Naive thymus-derived CD8-positive, alpha-beta T cell (primary cell): ENCODE measurements at places on chromosomes 7 and 10.

DNA sequence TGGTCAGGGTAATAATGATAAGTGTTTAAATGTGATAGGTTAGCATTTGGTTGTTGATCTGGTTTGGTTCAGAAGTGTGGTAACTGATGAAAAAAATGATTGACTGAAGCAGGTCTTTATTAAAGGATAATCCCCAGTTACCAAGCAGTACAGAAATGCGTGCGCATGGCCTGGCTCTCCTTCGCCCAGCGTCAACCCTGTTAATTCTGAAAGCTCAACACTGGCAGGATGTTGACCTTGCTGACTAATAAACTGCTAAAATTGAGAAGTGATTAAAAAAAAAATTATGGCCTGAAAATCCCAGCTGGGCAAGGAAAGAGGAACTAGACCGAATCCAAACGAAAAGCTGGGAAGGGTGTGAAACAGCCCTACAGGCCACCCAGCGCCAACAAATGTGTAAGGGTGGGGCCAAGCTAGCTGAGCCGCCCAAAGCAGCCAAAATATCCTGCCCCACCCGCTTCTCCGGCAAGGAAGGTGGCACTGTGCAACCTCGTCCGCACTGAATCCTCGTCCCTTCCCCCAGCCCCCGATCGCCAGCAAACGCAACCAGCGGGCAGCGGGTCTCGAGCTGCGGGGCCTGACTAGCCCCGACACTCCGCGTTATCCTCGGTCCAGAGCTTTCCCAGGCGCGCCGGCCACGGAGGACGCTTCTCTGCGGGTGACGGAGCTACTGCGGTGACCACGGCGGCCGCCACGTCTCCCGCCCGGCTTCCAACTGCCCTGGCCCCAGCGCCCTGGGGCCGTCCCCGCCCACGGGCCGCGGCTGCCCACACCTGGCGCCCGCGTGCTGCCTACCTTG, 561 bp downstream of the SHTN1 start:
- no peak for DNase-seq

DNA sequence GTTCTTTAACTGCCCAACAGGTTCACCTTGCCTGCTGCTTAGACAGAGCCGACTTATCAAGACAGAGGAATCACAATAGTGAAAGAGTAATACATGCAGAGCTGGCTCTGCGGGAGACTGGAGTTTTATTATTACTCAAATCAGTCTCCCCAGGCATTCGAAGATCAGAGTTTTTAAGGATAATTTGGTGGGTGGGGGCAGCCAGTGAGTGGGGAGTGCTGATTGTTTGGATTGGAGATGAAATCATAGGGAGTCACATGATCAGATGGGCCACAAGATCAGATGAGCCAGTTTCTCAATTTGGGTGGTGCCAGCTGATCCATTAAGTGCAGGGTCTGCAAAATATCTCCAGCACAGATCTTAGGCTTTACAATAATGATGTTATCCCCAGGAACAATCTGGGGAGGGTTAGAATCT, 131.3 kb downstream of the AKR1D1 start:
- DNase-seq, result no peak

GRCh38 chr7:140334341-140335057, 63.8 kb downstream of the SLC37A3 start:
- no peak for DNase-seq

GRCh38 chr10:124027651-124028050, 65.7 kb downstream of the CHST15 start:
- DNase-seq, result no peak

DNA sequence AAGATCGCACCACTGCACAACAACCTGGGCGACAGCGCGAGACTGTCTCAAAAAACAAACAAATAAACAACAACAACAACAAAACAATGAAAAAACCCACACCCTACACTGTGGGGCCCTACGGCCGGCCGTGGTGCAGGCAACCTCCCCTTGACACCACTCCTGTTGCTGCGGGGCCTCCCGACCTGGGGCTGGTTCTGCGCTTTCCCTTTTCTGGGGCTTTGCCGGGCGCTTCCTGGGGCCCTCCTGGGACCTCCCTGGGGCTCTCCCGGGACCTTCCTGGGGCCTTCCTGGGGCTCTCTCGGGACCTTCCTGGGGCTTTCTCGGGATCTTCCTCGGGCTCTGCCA, 46.6 kb downstream of the INSIG1 start:
- no peak for DNase-seq

DNA sequence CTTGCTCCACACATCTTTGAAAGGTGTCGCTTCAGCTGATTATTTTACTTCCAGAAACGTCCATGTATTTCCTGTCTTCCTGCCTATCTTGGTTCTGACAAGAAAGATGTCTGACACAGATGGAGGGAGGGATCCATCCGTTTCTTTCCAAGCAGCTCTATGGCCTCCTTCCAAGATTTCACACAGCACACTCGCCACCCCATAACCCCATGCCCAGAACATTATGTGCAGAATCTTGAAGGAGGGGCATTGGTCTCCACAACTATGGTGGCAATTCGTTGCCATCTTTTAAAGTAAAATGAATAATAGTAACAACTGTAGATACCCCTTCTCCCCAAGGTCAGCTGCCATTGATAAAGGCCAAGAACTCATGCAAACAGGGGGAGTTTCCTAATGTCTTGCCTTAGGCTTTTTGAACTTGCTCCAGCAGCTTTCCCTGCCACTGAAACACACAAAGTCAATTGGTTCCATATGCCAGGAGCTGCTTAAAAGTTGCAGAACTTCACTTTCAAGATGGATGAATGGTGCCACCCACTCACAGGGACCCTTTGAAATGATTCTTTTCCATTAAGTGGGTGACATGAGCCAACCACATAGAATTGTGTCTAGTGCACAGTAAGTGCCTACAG, 60.0 kb downstream of the VSTM4 start:
- DNase-seq, result no peak

DNA sequence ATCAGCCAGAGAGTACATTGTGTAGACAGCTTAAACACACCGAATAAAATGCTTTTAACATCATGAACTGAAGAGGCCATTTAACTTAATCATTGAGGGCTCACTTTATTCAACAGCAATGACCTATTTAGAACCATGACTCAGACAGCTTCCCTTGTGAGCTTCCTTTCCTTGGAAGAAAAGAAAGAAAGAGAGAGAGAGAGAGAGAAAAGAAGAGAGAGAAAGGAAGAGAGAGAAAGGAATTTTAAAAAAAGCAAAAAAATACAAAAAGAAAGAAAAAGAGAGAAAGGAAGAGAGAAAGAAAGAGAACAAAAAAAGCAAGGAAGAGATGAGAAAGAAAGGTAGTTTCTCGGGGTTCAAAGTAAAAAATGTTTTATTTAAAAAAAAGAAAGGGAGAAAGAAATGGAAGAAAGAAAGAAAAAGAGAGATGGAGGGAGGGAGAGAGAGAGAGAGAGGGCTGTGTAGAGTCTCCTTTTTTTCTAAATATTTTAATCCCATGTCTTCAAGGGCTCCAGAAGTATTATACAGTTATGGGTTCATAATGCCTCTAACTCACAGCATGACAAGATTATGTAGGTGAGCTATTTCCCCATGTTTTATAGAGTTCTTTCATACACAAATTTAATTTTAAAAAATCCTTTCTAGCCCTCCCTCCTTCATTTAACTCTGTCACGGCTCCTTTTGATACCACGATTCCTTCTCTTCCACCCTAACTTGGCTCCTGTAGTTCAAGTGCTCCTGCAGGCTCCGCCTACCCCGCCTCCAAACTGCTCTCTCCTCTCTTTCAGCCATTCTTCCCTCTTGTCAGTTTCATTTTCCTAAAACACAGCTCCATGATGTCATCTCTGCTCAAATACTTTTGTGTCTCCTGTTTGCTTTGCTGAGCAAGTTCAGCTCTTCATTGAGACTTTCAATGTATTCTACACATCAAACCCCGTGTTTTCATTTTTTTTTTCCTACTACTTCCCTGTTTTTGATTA, 85.5 kb downstream of the PRTFDC1 start:
- no peak for DNase-seq

DNA sequence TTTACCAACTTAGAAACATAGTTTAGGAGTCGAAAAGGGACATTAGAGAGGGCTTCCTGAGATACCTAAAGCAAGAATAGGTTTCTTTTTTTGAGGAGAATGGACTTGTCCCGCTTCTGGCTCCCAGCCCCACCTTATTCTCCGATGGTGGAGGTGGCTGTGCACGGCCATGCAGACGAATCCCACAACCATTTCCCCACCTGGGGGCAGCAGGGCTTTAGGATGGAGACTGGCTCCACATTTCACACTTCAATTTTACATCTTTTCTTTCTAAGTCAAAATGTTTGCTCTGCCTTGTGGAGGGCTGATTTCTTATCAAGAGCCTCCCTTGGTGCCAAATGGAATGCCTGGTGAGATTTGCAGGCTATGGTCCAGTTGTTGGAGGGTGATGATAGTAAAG, 118.5 kb downstream of the GLRX3 start:
- DNase-seq, result no peak

GRCh38 chr7:73703757-73704639, 15.5 kb downstream of the STX1A start:
- DNase-seq, result peak; percentile 21

DNA sequence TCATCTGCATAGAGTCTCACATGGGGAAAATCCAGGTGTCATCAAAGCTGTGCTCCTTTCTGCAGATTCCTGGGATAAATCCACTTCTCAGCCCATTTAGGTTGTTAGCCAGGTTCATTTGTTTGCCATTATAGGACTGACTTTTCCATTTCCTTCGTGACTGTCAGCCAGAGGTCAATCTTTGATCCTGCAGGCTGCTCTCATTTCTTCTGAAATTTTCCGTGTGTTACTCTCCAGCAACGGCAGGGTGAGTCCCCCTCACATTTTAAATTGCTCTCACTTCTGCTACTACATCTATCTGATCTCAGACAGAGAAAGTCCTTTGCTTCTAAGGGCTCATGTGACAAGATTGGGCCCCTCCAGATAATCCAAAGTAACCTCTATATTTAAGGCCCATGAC, 150.7 kb upstream of the BET1 start:
- DNase-seq, result no peak

DNA sequence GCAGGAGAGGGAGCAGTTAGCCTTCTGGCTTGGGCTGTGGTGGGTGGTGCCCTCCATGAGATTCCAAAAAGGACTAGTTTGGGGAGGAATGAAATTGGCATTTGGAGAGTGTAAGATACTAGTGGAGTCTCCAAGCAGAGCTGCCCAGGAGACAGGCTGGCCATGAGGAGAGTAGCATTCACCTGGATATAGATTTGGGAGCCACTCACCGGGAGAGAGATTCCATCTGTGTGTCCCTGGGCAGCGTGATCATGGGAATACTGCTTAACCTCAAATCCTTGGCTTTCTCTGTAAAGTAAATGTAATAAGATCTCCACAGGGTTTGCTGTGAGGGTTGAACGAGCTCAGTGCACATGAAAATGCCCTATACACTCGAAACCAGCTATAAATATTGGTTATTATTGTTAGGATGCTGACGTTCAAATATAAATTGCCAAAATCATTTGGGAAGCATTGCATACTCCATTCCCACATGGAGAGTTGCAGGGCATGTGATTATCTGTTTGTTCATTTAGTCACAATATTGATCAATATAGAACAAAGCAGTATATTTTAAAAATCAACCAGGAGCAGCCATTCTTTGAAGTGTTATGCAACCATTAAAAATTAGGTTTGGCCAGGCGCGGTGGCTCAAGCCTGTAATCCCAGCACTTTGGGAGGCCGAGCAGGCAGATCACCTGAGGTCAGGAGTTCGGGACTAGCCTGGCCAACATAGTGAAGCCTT, 143.7 kb downstream of the CUX1 start:
- no peak for DNase-seq

DNA sequence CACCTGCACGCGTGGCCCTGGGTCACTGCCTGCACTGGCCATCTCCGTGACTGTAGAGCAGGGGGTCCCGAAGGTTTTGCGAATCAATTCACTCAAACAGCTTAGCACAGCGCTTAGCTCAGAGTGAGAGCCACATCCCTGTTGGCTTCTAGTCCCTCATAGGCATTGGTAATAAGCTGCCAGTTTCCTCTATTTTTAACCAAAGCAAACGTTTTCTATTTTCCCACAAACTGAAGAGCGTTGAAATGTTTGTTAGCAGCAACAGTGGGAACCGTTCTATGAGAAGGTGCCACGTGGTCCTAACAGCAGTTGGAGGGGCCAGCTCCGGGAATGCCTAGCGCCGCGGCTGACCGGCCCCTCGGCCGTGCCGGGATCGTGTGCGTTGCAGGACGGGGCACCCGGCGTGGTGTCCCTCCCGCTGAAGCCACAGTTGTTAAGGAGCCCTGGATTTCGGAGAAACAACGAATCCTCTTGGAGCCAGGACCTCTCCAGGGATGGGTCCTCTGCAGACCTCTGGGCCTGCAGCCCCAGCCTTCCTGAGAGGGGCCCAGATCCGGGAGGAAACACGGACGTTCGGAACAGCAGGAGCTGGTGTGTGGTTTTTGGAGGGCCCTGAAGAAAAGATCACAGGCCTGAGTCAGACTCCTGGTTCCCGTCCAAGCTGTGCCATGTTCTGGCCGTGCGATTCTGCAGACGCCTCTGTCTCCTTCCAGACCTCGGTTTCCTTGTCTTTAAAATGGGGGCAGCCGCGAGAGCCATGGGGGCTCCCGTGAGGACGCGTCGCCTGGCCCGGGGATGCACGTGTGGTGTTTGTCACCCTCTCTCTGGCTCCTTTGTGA, 40.3 kb downstream of the FAM20C start:
- no peak for DNase-seq

GRCh38 chr10:71396084-71396710, 523 bp upstream of the CDH23 start:
- DNase-seq, result peak; percentile 32

- DNase-seq, result no peak
Observed at GRCh38 chr10:47029181-47030009, 118.2 kb downstream of the PTPN20 start.

DNA sequence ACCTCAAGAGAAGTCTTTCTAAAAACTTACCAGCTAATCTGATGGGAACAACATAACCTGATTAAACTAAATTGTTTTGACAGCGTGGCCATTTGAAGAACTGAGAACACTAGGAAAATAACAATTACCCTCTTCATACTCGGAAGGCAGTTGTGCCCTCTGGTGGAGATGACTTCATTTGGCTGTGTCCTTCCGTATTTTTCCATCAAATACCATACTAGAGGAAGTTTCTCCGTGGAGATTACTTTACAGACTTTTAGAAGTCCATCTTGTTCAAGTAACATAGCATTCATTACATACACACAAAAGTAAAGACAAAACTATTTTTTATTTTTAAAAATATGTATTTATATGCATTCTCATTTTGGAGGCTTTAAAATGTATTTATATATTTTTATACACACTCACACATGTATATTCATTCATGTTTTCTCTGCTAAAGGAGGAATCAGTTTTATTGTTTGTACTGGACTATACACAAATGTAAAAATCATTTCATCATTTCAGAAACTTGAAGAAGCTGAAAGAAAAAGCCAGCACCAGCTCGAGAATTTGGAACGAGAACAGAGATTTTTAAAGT, 25.2 kb downstream of the SMNDC1 start:
- DNase-seq, result peak; percentile 55

GRCh38 chr7:116576350-116577319, 51.8 kb downstream of the CAV1 start:
- DNase-seq, result no peak

DNA sequence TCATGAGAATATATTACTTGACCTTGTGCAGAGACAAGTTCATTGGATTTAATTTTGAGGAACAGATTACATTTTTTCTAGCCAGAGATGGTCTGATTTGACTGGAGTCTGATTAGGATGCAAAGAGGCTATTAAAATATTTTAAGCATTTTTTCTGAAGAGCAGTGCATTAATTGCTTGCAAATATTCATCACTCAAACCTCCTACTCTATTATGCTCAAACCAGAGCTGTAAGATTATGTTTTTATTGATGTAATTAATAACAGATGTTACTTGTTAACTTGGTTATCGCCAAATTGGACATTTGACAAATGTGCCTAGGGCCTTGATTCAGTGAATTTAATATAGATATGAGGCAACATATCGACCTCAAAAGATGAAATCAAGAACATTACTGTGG, 160.9 kb upstream of the SLC13A1 start:
- no peak for DNase-seq
